ENCODE measurements at places on chromosomes 4 and X.

- DNase-seq = no peak
Observed at GRCh38 chr4:2596611-2597010, 60.2 kb downstream of the FAM193A start.

DNA sequence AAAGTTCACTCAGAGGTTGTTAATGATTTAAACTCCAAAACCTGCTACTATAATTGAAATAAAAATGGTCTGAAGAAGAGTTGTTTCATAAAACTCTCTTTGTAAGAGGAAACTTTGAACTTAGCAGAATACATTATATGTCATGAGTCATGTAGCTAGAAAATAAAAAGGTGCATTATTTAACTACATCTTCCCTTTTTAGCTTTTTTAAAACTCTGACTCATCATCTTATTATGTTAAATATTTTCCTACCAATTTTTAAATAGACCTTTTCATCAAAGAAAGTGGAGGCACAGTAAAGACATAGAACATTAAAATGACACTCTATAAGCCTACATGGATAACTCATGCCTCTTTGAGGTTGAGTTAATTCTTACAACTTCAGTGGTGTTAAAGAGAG is 1.2 kb upstream of the ZNF827 start:
- DNase-seq = no peak

- DNase-seq = no peak
Observed at GRCh38 chr4:138647433-138647832, 368.1 kb upstream of the NOCT start.

- DNase-seq = no peak
Observed at GRCh38 chr4:184896868-184897715, 71.3 kb upstream of the ACSL1 start.

GRCh38 chrX:137573324-137574101 is 7.6 kb downstream of the ZIC3 start:
- no peak for DNase-seq

DNA sequence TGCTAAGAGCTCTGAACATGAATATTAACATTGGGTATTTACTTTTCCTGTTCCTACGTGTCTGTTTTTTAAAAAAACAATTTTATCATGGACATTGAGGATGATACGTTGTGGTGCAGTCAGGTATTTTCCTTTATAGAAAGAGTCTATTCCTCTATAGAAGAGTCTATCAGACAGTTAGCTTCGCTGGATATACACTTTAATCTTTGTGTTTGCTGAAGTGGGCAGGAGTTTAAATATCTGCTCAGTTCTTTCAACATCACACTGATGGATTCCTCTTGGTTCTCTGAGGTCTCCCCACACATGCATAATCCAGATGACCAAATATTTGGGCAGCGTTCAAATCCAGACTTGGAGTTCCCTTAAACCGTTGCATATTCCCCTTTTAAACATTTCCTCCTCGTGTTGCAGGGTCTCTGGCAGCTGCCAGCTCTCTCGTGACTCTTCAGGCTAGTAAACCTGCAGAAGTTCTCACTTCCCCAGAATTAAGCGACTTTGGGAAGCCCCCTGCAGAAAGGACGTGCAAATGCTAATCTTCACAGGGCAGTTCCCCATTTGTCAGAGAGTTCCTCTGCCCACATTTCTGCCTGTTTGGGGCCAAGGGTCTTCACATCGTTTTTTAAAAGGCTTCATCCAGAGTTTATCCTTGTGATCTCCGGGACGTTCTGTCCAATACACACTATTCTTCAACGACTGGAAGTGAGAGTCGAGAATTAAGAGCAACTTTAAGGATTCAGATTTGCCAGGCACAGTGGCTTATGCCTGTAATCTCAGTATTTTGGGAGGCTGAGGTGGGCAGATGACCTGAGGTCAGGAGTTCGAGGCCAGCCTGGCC is 20.5 kb upstream of the DHRSX start:
- no peak for DNase-seq

- DNase-seq = no peak
Observed at GRCh38 chrX:133364196-133364595, 51.1 kb downstream of the GPC4 start.

- DNase-seq = no peak
Observed at GRCh38 chr4:12897954-12898353, 586.2 kb downstream of the RAB28 start.

GRCh38 chr4:4411906-4412305 is 25.0 kb downstream of the NSG1 start:
- DNase-seq = no peak

DNA sequence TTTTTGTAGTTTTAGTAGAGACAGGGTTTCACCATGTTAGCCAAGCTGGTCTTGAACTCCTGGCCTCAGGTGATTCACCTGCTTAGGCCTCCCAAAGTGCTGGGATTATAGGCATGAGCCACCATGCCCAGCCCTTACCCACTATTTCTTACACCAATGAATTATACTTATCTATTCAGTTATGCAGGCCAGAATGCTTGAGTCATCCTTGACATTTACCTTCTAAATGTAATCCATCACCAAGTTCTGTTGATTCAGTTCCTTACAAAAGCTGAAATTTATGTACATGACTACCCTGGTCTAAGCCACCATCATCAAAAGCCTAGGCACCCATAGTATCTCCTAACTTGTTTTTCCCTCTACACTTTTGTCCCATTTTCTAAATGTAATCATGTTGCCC is 585.7 kb downstream of the IL15 start:
- no peak for DNase-seq

DNA sequence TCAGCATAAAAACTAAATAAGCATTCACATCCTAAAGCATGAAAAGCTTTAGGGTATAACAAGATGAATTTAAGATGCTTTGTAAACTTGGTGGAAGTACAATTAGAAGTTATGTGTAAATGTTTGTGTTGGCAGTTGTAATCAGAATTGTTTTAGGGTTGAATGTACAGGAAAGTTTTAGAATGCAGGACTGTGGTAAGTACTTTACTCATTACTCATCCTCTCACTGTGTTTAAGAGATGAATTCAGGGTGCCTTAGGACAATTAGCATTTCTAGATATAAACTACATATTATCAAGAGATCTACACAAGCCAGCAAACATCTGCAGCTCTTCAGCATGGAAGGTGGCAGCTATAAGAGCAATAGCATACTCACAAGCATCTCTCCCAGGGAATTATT is 77.5 kb upstream of the ELOVL6 start:
- DNase-seq = no peak

GRCh38 chrX:21840193-21840545 is 752 bp downstream of the MBTPS2 start:
- DNase-seq = no peak
